ENCODE measurements at places on chromosomes 11 and 22.

GRCh38 chr22:35522225-35523149, 18.1 kb upstream of the RASD2 start:
- DNase-seq: no peak

DNA sequence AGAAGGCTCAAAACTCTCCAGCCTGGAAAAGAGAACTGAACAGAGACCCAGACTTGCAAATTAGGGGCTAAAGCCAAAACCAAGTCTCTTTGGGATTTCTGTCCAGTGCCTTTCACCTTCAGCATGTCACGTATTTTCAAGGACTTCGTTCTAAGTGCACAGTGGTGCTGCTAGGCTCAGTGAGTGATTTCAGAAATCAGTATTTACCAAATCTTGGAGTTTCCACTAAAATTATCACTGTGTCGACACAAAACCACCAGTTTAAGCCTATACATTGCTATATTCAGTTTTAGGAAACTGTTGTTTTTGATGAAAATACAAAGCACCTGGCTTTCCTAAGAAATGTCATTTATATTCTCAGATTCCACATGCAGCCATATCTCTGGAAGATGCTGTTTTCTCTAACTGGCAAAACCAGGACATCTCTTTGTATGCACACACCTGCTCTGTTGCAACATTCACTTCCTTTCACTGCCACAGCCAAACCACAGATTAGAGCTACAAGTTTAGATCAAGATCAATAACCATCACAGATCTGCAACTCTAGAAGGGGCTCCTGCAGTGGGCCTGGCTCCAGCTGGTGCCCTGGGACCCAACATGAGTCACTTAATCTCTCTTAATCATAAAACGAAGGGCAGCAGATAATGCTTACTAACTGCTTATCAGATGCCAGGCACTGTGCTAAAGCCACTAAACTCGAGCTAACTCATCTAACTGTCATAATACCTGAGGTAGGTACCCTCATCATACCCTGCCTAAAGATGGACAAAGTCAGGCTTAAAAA, 22.3 kb downstream of the SMCO4 start:
- peak; percentile 41 for DNase-seq

GRCh38 chr22:20948450-20948849, 18.6 kb upstream of the AIFM3 start:
- DNase-seq: no peak

DNA sequence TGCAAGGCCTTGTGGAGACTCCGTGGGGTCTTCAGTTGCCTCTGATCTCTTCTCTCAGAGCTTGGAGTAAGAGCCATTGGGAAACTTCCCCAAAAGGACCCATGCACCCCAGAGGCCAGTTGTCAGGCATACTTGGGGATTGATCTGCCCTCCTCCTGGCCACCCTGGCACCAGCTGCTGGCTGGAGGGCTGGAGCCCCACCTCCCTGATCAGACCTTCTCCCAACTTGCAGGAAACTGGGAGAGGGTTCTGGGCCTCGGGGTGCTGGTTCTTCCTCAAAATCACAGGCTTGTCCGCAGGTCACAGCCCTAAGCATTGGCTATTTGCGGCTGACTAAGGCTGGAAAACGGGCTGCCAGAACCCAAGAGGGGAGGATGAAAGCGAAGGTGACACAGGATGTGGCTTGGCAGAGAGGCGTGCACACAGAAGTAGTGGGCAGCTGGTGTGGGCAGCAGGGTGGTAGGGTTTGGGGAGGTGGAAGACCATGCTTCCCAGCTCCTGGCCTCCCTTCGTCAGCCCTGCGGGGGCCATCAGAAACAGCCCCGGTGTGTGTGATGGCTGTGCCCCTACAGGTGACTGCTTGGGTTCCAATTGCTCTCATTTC, 1.3 kb upstream of the DGKZ start:
- DNase-seq: peak; percentile 54

DNA sequence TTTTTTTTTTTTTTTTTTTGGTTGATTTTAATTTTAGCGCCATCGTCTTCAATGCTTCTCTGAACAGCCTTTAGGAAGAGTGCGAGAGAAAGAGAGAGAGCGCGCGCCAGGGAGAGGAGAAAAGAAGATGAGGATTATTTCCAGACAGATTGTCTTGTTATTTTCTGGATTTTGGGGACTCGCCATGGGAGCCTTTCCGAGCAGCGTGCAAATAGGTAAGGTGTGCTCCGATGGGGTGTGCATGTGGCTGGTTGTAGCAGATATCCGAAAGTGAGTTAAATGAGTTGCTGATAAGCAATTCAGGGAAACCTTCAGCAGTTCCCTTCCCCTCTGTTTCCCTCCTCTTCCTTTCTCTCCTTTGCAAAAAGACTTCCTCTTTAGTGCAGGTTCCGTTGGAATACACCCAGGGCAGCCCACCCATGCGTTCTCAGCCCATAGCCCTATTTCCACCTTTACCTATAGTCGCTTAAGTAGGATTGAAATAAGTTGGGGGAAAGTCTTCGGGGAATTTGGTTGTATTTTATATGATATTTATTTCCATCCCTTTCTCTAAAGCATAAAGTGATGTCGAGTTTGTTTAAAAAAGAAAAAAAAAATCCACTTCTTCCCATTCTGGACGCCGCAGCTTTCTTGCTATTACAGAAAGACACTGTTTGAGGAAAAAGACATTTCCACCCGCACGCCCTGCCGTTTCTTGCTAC, 1.1 kb downstream of the GRIA4 start:
- no peak for DNase-seq

- DNase-seq: no peak
These were observed 90.7 kb upstream of the OR4B1 start for GRCh38 chr11:48125866-48126265.

GRCh38 chr11:118442908-118443589, 6.8 kb downstream of the KMT2A start:
- DNase-seq: no peak

DNA sequence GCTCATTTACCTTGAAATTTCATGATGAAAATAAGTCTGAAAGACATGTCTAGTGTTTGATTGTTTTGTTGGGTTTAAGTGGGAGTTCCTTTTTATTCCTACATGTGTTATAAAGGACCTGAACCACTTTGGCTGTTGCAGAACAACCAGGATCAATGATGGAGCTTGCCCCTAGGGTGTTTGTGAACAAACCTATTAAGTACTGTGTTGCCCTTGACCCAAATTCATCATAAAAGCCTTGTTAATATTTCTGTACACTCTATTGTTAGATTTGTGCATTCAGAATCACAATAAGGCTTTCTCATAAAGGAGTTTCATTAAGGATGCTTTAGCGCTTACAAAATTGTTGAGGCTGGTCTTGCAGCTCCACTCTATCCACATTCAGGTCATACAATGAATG, 452.6 kb downstream of the NELL1 start:
- DNase-seq: no peak

DNA sequence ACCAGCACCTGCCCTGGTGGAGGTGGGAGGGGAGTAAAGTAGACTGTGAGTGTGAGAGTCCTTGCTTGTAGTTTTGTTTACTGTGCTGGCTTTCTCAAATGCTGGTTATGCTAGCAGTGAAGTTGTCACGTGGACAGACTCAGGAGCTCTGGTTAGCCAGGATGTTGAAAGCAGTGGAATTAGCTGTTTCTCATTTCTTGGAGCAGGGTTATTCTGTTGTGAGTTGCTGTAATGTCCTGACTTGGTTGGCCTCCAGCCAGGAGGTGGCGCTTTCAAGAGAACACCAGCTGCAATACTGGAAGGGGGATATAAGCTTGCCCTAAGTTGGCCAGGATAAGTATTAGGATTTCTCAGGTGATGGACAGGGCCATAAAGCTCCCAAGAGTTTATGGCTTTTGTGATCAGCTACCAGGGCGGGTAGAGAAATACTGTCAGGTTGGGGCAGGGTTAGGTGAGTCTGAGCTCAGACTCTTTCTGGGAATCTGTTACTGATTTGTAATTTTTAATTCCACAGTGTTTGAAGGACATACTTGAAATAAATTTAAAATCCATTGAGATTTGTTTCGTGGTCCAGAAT, 13.7 kb downstream of the CYP2D6 start:
- DNase-seq: no peak

- DNase-seq: no peak
These were observed 59.4 kb upstream of the VPREB1 start for GRCh38 chr22:22185217-22185616.

GRCh38 chr11:72141066-72141465, 5.5 kb downstream of the FOLR3 start:
- peak; percentile 22 for DNase-seq

GRCh38 chr11:1201395-1202153, 21.3 kb upstream of the MUC5B start:
- DNase-seq: no peak

- DNase-seq: no peak
These were observed 47.9 kb upstream of the TH start for GRCh38 chr11:2219318-2220017.

- DNase-seq: no peak
These were observed 21.4 kb downstream of the CREB3L1 start for GRCh38 chr11:46298699-46299433.

DNA sequence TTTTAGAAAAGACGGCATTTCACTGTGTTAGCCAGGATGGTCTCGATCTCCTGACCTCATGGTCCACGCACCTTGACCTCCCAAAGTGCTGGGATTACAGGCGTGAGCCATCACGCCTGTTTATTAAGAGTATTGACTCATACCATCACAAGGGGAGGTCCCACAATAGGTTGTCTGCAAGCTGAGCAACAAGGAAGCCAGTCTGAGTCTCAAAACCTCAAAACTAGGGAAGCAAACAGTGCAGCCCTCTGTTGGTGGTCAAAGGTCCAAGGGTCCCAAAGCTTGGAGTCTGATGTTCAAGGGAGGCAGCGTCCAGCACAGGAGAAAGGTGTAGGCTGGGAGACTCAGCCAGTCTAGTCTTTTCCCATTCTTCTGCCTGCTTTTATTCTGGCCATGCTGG, 32.8 kb upstream of the LDLRAD3 start:
- DNase-seq: no peak

- no peak for DNase-seq
These were observed 83.3 kb downstream of the FBXO7 start for GRCh38 chr22:32557925-32558324.
